ENCODE measurements at places on chromosomes 2 and 18.

- DNase-seq = no peak
Observed at GRCh38 chr18:57429167-57430078, 5.8 kb upstream of the ONECUT2 start.

DNA sequence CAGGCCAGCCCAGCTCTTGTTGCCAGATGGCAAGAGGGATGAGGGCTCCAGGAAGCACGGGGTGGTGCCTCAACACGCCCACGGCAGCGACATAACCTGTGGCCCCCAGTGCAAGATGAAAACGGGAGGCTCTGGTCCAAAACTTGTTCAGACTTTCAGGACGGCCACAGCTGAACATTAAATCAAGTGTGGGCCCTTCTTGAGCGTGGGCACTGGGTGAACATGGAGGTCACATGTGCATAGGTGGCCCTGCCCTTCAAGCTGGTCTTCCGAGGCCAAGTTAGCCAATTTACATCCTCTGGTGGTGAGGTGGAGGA, 77.5 kb downstream of the NDUFA10 start:
- no peak for DNase-seq

- DNase-seq = no peak
Observed at GRCh38 chr2:26276484-26277227, 31.9 kb downstream of the HADHB start.

DNA sequence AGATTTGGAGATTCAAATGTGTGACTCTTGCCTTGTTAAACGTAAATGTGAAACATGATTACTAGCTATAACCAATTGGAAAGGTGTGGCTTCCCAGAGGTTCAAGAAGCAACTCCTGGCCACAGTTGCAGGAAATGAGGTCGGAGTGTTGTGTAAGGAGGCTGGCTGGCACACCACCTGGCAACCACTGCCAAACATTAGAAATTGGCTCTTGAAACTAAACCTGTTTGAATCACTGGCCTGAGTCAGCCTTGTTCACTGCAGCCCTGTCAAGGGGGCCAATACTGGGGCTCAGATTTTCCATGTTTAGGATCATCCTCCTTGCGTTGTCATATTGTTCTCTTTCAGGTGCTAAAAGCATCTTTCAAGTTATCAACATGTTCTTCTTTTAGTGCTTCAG, 206.3 kb downstream of the ARL6IP6 start:
- DNase-seq = no peak

- DNase-seq = no peak
Observed at GRCh38 chr18:34999756-35000289, 41.4 kb upstream of the MAPRE2 start.

- no peak for DNase-seq
Observed at GRCh38 chr2:138455691-138456090, 45.9 kb upstream of the SPOPL start.

- no peak for DNase-seq
Observed at GRCh38 chr2:104769096-104769495, 84.8 kb upstream of the POU3F3 start.

DNA sequence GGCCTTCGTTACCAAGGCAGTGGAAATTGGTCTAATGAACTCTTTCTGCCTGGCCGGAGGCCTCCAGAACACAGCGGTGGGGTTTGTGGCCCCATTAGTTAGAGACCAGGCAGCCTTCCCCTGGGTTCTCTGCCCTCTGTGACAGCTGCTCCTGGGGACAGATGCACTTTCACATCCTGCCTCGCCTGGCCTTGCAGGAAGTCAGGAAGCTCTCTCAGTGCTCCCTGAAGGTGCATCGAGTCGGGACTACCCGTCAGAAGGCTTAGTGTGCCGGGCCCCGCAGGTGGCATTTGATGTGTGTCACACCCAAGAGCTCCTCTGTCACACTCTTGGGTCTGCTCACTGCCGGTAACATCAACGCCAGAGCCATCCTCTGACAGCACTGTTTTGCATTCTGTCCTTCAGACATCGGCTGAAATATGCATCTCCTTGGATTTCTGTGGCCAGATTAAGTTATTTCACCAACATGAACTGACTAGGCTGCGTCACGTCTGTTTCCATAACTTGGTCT, 158.3 kb downstream of the LDLRAD4 start:
- DNase-seq = no peak

GRCh38 chr2:235216901-235217300, 265.1 kb downstream of the SH3BP4 start:
- DNase-seq = no peak

DNA sequence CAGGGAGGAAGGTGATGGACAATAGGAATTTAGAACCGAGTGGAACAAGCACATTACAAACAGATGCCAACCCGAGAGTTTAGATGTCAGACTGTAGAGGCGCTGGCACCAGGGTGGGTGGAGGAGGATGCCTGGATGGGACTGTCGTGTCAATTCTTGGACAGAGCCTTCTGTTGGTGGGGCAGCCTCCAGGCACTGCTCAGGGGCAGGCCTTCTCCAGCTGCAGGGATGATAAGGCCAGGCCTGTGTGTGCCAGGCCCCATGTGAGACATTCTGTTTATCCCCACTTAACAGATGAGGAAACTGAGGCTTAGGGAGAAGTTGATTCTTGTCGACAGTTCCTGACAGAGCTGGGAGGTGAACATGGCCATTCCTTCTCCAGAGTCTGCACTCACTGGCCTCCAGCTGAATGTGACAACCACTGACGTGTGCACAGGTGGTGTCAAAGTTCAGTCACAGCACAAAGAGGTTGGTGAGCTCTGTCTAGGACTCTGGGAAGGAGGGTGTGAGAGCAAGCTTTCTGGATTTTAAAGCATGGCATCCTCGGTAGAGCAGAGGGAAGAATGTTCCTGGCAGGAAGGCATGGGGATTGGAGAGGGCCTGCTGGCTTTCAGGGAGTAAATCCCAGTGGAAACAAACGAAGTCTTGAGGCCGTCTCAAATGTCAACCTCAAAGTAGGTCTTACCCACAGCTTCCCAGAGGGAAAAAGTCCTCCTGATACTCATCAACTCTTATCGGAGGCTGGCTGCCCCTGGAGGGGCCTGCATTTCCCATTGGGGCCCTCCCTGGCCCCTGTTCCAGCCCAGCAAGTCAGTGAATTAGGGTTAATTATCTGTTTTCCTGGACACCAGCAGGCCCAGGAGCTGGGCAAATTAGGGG, 52.4 kb downstream of the GLI2 start:
- DNase-seq = no peak

- no peak for DNase-seq
Observed at GRCh38 chr2:14752295-14752694, 119.8 kb downstream of the LRATD1 start.

DNA sequence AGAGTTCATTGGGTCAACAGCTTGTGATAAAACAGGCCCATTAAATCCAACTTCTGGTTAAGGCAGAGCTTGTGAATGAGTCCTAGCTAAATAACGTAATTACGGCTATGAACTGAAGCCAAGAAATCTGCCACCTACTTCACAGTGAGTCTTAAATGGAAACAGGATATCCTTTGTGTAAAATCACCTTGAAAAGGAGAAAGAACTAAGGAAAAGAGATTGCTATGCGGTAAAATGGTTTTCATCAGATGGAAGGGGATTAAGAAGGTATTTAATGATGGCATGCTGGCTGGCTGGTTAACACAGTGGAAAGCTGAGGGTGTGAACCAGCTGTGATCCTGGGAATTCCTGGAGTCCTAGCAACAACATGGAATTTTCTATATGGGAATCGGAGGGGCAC, 156.6 kb downstream of the DOK6 start:
- DNase-seq = no peak

- no peak for DNase-seq
Observed at GRCh38 chr18:27413495-27414401, 228.6 kb upstream of the CHST9 start.

DNA sequence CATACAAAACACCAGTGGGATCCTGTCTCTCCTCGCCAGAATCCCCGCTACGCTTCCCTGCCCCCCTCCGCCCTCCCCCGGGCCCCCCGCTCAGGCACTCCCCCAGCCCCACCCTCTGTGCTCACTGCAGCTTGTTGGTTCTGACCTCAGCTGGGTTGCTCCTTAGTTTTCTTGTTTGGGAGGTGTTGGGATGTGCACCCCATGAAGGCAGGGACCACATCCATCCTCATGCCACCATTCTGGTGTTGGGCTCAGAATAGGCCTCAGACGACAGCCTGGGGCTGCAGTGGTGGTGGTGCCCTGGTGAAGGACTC, 4.6 kb downstream of the SNED1 start:
- no peak for DNase-seq

DNA sequence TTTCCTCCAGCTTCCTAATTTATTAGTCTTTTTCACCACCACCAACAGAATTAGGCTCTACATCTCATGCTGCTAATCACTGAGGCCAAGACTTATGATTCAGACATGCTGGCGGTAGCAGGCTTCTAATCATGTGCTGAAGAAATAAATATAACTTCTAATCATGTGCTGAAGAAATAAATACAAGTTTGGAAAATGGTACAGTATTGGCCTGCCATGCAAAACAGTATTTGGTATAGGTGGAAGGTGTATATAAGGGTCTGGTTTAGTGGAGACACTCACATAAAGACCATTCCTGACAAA, 240.7 kb downstream of the TGIF1 start:
- no peak for DNase-seq

- no peak for DNase-seq
Observed at GRCh38 chr18:36411745-36412168, 114.2 kb downstream of the FHOD3 start.

- DNase-seq = no peak
Observed at GRCh38 chr2:232516551-232516950, 3.6 kb upstream of the PRSS56 start.

DNA sequence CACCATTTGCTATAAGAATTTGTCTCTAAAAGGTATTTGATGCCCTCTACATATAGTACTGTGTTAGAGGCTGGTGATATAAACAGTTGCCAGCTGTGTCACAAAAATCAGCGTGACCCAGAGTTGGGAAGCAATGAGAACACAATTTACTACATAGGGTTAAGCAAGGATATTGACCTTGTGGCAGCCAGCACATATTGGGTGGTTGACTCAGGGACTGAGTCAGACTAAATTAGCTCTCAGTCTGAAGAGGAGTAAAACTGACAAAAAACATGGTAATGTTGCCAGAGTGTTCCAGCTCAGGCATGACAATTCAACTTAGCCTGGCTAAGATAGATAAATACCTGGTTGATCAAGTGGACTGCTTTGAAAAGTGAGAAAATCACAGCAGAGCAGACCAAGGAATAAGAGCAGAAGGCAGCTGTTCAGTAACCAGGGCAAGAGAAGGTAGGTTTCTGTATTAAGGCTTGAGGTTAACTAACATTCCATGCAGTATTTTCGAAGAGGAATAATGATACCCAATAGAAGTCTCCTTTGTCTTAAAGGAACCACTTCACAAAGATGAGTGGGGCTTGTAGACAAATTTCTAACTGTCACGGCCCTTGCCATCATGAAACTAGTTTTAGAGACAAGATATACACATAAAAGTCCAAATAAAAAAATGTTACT, 108.2 kb upstream of the ERBB4 start:
- no peak for DNase-seq

- no peak for DNase-seq
Observed at GRCh38 chr18:13642440-13642827, 83.9 kb downstream of the FAM210A start.

DNA sequence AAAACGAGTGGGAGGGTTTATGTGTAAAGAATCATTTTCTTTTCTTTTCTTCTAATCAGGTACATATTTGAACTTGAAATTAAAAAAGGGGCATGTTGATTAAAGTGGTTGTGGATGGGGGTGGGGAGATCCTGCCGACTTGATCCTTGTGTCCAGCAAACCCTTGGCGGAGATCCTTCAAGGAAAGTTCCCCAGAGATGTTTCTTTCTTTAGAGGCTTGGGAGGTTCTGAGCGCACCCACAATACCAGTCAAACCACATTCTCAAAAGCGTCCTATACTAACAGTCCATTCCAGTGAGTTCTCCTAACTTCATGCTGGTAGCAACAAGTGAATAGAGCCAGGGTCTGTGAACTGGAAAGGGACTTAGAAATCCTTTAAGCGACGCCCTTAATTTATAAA, 49.2 kb downstream of the MYCN start:
- DNase-seq = no peak

DNA sequence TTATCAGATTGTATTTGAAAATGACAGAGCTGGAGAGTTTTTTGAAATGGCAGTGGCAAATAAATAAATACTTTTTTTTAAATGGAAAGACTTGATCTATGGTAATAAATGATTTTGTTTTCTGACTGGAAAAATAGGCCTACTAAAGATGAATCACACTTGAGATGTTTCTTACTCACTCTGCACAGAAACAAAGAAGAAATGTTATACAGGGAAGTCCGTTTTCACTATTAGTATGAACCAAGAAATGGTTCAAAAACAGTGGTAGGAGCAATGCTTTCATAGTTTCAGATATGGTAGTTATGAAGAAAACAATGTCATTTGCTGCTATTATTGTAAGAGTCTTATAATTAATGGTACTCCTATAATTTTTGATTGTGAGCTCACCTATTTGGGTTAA, 30.9 kb downstream of the CD28 start:
- no peak for DNase-seq

GRCh38 chr2:59540864-59541263, 1012.6 kb downstream of the BCL11A start:
- DNase-seq = no peak

- DNase-seq = no peak
Observed at GRCh38 chr2:161839926-161840325, 215.7 kb downstream of the SLC4A10 start.

- no peak for DNase-seq
Observed at GRCh38 chr2:223300326-223300725, 248.3 kb downstream of the KCNE4 start.

DNA sequence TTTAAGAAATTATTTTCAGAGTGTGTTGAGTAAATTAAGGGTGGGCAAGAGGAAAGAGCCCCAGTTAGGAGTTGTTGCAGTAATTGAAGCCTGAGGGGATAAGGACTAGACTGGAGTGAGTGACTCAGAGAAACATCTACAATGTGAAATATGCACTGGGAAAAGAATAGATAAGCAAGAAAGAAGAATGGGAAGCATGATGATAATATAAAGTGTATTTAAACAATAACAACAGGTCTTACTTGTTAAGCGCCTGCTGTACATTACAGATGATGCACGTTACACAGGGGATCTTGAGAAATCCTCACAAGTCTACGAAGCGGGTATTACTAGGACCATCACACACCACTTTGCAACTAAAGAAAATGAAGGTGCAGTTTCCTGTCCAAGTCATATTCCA, 73.6 kb upstream of the STK17B start:
- no peak for DNase-seq

DNA sequence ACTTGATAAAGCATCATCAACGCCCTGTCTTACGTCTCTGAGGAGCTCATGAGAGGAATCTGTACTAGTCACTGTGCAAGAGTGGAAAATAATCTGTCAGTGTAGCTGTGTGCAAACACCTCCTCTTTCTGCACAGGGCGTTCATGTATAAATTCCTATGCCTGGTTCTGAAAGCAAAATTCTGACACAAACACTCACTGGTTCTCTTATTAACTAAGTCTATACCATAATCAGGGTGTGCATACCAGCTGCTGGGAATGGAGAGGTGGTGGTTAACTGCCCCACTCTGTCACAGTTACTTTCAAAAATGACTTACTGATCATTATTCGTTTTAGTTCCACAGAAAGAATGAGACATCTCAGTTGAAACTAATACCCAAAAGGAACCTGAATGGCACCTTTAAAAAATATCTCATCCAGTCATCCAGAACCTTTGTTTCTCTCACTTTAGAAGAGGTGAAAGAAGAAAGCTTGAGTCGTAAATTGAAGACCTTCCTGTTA, 35.7 kb downstream of the STK39 start:
- no peak for DNase-seq
